Pancreas (tissue), 10 donors: ENCODE measurements at places on chromosomes 4 and X. TPM values are rescaled to one million over a fixed set of nuclear protein-coding genes. Genes with fewer than 3 reads are reported as not detected.

The ARMCX2 gene
- total RNA-seq, result 17.3 TPM

The VSIG4 gene
- 5.0 TPM for total RNA-seq

The SYTL4 gene
- total RNA-seq, result 7.7 TPM

The WDR17 gene
- 1.9 TPM for total RNA-seq

The ENOX2 gene
- total RNA-seq, result 5.5 TPM

The CTAG2 gene
- total RNA-seq, result not detected

The HTN3 gene
- not detected for total RNA-seq

The CSAG1 gene
- not detected for total RNA-seq

The RXFP1 gene
- 0.32 TPM for total RNA-seq

GRCh38 chr4:80074069-80074468, 1.0 kb upstream of the ANTXR2 start:
- H3K27ac ChIP-seq, result peak overlapping the region; percentile 86
- no peak overlapping the region for H3K4me3 ChIP-seq
- no peaks in the 10 kb centered on the region for H3K27me3 ChIP-seq
- H3K4me1 ChIP-seq, result no peaks in the 10 kb centered on the region

- no peaks in the 10 kb centered on the region for H3K27me3 ChIP-seq
- H3K4me1 ChIP-seq, result no peaks in the 10 kb centered on the region
- no peak for DNase-seq
- no peak overlapping the region for H3K27ac ChIP-seq
Measured at GRCh38 chrX:36908801-36909675, 99.1 kb upstream of the FAM47C start.

GRCh38 chr4:48270523-48270897, 872 bp upstream of the TEC start:
- H3K27me3 ChIP-seq, result no peaks in the 10 kb centered on the region
- no peak for DNase-seq
- no peaks in the 10 kb centered on the region for H3K36me3 ChIP-seq
- peak overlapping the region; percentile 89 for H3K4me3 ChIP-seq

GRCh38 chrX:19931146-19931545, 43.7 kb upstream of the SH3KBP1 start:
- no peak for DNase-seq
- no peak overlapping the region for H3K4me3 ChIP-seq
- H3K4me1 ChIP-seq, result no peaks in the 10 kb centered on the region
- no peaks in the 10 kb centered on the region for H3K36me3 ChIP-seq

DNA sequence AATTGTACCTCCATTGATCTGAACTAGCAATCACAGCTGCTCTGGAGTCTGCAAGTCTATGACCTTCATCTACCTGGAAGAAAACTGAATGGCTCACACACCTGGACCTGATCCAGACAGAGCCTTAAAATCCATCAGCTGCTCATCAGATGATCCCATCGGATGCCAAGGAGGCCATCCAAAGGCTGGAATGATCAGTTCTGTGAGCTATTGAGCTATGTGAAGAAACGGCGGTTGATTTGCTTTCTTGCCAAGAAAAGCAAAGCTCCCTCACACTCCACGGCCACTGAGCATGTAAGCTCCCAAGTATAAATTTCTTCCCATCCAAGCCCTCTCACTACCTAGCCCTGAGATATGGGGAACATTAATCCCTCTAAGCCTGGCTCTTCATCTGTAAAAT, 63.1 kb downstream of the RELL1 start:
- H3K4me1 ChIP-seq, result no peaks in the 10 kb centered on the region
- no peaks in the 10 kb centered on the region for H3K36me3 ChIP-seq
- H3K27me3 ChIP-seq, result no peaks in the 10 kb centered on the region
- DNase-seq, result no peak
- H3K4me3 ChIP-seq, result no peak overlapping the region

- no peaks in the 10 kb centered on the region for H3K36me3 ChIP-seq
- H3K4me3 ChIP-seq, result no peak overlapping the region
- no peaks in the 10 kb centered on the region for H3K27me3 ChIP-seq
- DNase-seq, result peak; percentile 18
- H3K4me1 ChIP-seq, result no peaks in the 10 kb centered on the region
- H3K27ac ChIP-seq, result no peak overlapping the region
Measured at GRCh38 chrX:51144828-51145442, 187.7 kb upstream of the NUDT10 start.

DNA sequence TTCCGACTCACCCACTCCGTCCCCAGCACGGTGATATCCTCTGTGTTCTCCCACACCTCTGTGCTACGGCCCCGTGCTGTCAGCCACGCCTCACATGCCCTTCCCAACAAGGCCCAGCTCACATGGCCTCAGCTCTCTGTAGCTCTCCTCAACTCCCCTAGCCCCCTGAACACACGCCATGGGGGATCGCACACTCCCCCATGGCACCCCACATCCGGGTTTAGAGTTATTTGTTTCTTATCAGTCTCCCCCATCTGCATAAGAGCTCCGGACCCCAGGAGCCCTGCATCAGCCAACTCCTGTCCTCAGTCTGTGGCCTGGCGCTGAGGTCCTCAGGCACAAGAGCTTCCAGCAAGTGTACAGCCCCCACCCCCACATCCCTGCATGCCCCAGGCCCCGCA, 7.0 kb downstream of the C4orf50 start:
- H3K4me1 ChIP-seq, result no peaks in the 10 kb centered on the region
- H3K27me3 ChIP-seq, result peaks cover 9% of the 10 kb centered on the region
- DNase-seq, result peak; percentile 49
- H3K36me3 ChIP-seq, result no peaks in the 10 kb centered on the region

DNA sequence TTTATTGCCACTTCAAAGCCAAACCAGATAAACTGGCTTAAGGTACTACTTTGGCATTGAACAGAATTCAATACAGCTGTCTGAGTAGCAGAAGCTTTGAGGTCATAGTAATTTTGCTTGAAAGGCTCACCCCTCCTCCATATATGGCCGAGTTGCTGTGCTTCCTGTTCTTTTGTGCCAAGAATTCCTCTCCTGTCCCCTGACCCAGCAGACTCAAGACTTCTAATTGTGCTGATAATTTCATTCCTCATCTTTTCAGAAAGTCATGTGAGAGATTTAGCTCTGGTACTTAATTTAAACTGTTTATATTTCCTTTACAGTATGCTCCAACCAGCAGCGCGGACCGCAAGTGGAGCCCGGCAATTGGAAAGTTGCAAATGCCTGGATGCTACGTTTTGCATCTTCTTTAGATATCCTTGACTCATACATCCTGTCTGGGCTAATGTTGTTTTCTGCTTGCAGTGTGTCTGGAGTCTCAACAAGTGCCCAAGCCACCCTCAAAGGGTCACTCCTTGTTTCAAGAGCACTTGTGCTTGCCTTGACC, 373.4 kb downstream of the PDGFC start:
- H3K4me1 ChIP-seq, result peaks cover 3% of the 10 kb centered on the region
- H3K27ac ChIP-seq, result no peak overlapping the region
- H3K27me3 ChIP-seq, result no peaks in the 10 kb centered on the region
- no peak for DNase-seq
- H3K4me3 ChIP-seq, result no peak overlapping the region

- peaks cover 8% of the 10 kb centered on the region for H3K4me1 ChIP-seq
- DNase-seq, result peak; percentile 54
- H3K27me3 ChIP-seq, result no peaks in the 10 kb centered on the region
- H3K36me3 ChIP-seq, result no peaks in the 10 kb centered on the region
- no peak overlapping the region for H3K4me3 ChIP-seq
Measured at GRCh38 chr4:153507310-153508073, 41.3 kb downstream of the TMEM131L start.

GRCh38 chrX:29661290-29661689, 554.1 kb upstream of the MAGEB2 start:
- no peak overlapping the region for H3K27ac ChIP-seq
- no peaks in the 10 kb centered on the region for H3K4me1 ChIP-seq
- H3K27me3 ChIP-seq, result no peaks in the 10 kb centered on the region
- no peak overlapping the region for H3K4me3 ChIP-seq

DNA sequence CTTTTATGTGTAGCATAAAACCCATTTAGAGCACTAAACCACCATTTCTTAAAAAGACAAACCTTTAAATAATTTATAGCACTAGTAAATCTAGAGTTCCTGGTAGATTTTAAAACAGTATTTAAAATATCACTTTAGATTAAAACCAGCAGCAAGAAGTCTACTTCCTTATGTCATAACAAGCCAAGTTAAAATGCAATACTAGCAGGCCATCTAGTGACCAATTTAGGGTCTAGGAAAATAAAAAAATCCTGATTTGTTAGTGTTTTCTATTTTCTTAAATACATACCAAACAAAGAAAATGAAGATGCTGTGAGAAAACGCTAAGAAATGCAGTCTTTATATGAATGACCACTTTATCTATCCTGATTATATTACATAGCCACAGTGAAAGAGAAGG, 53.9 kb downstream of the PAPSS1 start:
- H3K27me3 ChIP-seq, result no peaks in the 10 kb centered on the region
- H3K27ac ChIP-seq, result no peak overlapping the region
- H3K36me3 ChIP-seq, result no peaks in the 10 kb centered on the region
- peaks cover 14% of the 10 kb centered on the region for H3K4me1 ChIP-seq

GRCh38 chr4:125951261-125951887, 636.6 kb downstream of the FAT4 start:
- no peaks in the 10 kb centered on the region for H3K36me3 ChIP-seq
- no peaks in the 10 kb centered on the region for H3K4me1 ChIP-seq
- H3K4me3 ChIP-seq, result no peak overlapping the region
- no peak for DNase-seq
- no peak overlapping the region for H3K27ac ChIP-seq
- H3K27me3 ChIP-seq, result no peaks in the 10 kb centered on the region

DNA sequence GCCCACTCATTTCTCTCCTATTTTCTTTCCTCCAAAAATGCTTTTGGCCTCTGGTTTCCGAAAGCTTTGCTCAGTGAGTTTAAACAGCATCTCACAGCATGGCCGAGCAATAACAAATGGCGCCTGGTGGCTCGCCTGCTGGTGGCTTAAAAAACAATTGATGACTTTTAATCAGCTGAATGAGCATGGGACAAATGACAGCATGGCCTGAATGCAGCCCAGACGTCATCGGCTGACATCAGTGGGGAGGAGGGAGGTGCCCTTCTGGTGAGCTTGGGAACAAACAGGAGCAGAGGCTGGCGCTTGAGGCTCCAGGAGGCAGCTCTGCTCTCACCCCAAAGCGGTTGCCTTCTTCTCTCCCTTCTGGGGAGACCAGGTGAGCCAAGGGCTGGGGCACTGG, 286.4 kb downstream of the BCOR start:
- H3K36me3 ChIP-seq, result no peaks in the 10 kb centered on the region
- no peak overlapping the region for H3K27ac ChIP-seq
- DNase-seq, result no peak
- no peaks in the 10 kb centered on the region for H3K4me1 ChIP-seq
- no peaks in the 10 kb centered on the region for H3K27me3 ChIP-seq

- H3K4me3 ChIP-seq, result no peak overlapping the region
- no peaks in the 10 kb centered on the region for H3K27me3 ChIP-seq
- DNase-seq, result no peak
- no peaks in the 10 kb centered on the region for H3K36me3 ChIP-seq
- no peaks in the 10 kb centered on the region for H3K4me1 ChIP-seq
- H3K27ac ChIP-seq, result no peak overlapping the region
Measured at GRCh38 chr4:157961229-157961990, 211.4 kb downstream of the GASK1B start.

DNA sequence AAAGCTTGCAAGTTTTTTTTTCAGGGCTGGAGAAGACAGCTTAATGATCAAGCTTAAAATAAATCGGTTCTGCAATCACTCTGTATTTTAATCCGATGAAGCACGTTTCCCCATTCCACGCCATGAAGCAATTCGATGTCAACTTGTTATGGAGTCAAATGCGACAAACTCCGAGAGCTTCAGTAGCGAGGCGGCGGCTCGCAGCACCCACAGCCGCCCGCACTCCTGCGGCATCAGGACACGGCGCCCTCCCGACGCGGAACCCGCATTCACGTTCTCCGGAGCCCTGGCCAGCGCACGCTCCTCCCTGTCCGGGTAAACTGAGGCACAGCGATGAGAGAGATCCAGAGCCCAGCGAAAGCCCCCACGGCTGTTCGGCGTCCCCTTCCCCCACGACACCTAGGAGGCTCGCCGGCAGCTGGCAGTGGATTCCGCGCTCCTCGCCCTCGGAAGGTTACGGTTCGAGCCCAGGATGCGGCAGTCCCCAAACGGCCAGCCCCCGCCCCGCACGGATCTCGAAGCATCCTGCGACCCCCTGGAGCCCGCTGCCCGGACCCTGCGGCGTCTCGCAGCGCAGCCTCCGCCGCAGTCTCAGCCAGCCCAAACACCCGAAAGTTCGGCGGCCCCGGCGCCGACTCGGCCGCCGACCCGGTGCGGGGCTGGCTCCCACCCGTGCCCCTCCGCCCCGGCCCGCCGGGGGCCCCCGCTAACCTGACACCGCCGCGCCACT, 507 bp downstream of the MFAP3L start:
- peak overlapping the region; percentile 82 for H3K4me3 ChIP-seq
- no peaks in the 10 kb centered on the region for H3K27me3 ChIP-seq
- H3K4me1 ChIP-seq, result no peaks in the 10 kb centered on the region
- DNase-seq, result peak; percentile 23
- no peaks in the 10 kb centered on the region for H3K36me3 ChIP-seq

DNA sequence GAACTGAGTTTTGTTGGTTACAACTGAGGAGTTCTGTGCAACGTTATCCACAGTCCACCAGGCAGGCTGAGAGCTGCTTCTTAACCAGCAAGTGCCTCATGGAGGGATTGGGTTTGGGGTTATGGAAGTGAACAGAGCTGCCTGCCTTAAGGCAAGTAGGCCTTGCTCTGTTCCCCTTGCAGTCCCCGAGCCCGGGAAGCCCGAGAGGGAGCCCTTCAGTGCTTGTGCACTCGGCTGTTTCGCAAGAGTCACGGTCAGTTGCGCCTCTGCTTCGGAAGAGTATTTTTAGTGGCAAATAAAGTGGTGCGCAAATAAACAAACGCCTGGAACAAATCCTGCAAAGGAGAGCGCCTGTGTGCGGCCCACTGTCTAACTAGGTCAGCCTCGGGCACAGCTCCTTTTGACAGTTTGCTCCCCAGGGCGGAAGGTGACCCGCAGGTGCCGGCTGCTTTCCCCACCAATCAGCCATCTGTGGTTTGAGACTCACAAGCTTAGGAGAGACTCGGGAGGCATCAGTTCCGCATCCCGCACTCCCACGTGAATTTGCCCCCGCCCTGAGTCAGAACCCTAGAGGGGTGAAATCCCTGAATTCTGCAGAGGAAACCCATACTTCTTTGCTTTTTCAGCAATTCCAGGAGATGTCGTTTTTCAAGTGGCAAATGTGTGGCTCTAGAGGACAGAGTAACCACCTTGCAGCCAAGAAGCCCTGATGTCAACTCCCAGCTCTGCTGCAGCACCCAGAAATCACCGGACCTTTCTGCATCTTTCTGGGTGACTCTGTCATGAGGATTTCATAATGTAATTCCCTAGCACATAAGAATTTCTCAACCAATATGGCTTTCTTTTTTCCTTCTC, 56.8 kb downstream of the LGI2 start:
- H3K27me3 ChIP-seq, result no peaks in the 10 kb centered on the region
- no peak overlapping the region for H3K4me3 ChIP-seq
- no peaks in the 10 kb centered on the region for H3K4me1 ChIP-seq
- no peak for DNase-seq
- H3K36me3 ChIP-seq, result no peaks in the 10 kb centered on the region

- no peaks in the 10 kb centered on the region for H3K27me3 ChIP-seq
- H3K27ac ChIP-seq, result no peak overlapping the region
- no peak overlapping the region for H3K4me3 ChIP-seq
- no peaks in the 10 kb centered on the region for H3K36me3 ChIP-seq
- no peak for DNase-seq
Measured at GRCh38 chr4:37219242-37219641, 25.3 kb upstream of the NWD2 start.
